ENCODE measurements at places on chromosomes 3 and 15. TPM values are rescaled to one million over a fixed set of nuclear protein-coding genes. Genes with fewer than 3 reads are reported as not detected.

Gene PLA2G4E
- total RNA-seq = not detected

Gene NIPA2
- 39.6 TPM for total RNA-seq

Gene DNAH12
- 0.22 TPM for total RNA-seq

Gene ST3GAL6
- total RNA-seq = 0.89 TPM

Gene CCDC9B
- total RNA-seq = 3.7 TPM

Gene TWF2
- total RNA-seq = 62.4 TPM

Gene C3orf49
- not detected for total RNA-seq

Gene GPR149
- total RNA-seq = not detected

Gene GOLGA8Q
- 0.52 TPM for total RNA-seq

Gene ALDH1L1
- total RNA-seq = not detected

Gene TOP2B
- total RNA-seq = 107 TPM

Gene CADPS
- not detected for total RNA-seq

Gene SOX2
- total RNA-seq = not detected

Gene MAN2C1
- 353 TPM for total RNA-seq

Gene PAQR5
- total RNA-seq = not detected

Gene TNFAIP8L3
- not detected for total RNA-seq

Gene TMEM108
- total RNA-seq = not detected

Measured in CD4-positive, CD25-positive, alpha-beta regulatory T cell (primary cell).